Activated CD4-positive, alpha-beta T cell treated with anti-CD3 and anti-CD28 coated beads, Interleukin-2, amount 10 ng/mL, durations not matched to agents 7 days and 5 days (primary cell): ENCODE measurements at places on chromosomes 6 and 20.

GRCh38 chr6:7143476-7143974, 35.8 kb downstream of the RREB1 start:
- H3K36me3 ChIP-seq, result peaks cover 7% of the 10 kb centered on the region
- H3K4me3 ChIP-seq, result peak overlapping the region; percentile 26
- peak overlapping the region; percentile 28 for H3K27ac ChIP-seq
- H3K4me1 ChIP-seq, result peaks cover 73% of the 10 kb centered on the region

- peaks cover 32% of the 10 kb centered on the region for H3K4me1 ChIP-seq
- H3K4me3 ChIP-seq, result no peak overlapping the region
- H3K27me3 ChIP-seq, result peaks cover under 1% of the 10 kb centered on the region
Measured at GRCh38 chr6:83862776-83863471, 3.4 kb downstream of the CYB5R4 start.

DNA sequence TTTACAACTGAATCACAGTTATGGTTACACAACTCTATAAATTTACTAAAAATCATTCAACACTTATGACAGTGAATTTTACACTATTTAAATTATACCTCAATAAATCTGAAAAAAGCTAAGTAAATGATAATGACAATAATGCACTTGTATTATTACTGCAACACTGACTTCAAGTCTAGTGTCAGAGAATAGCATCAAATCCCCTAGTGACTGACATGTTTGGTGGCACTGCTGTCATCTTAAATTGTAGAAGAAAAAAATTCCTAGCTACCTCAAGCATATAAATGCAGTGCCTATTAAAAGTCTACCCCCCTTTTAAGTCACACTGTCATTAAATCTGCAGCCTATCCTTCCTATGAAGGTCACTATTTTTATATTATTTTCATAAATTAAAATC, 189.4 kb upstream of the RUNX2 start:
- peaks cover 8% of the 10 kb centered on the region for H3K4me1 ChIP-seq
- H3K27ac ChIP-seq, result no peak overlapping the region
- peaks cover 3% of the 10 kb centered on the region for H3K27me3 ChIP-seq
- H3K36me3 ChIP-seq, result peaks cover 23% of the 10 kb centered on the region
- no peak overlapping the region for H3K4me3 ChIP-seq
- no peak for DNase-seq

DNA sequence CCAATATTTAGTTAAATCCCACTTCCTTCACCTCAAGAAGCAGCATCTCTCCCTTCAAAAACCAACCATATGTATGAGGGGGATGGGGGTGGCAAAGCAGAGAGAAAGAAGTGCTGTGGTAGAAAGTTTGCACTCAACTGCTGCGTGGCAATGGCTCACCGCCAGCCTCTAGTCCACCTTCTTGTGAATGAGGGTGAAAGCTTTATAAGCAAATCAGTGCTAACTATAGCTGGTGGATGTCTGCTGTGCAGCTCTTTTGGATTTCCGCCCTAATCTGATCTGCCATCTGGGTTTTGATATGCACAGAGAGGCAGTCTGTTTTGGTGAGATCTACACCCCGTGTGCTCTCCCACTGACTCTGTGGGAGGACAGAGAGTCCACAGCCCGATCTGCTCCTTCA, 281.2 kb upstream of the SUPT3H start:
- H3K4me3 ChIP-seq, result no peak overlapping the region
- peak overlapping the region; percentile 71 for H3K27ac ChIP-seq
- DNase-seq, result peak; percentile 13
- peaks cover 11% of the 10 kb centered on the region for H3K36me3 ChIP-seq

- peaks cover 28% of the 10 kb centered on the region for H3K27me3 ChIP-seq
- no peak overlapping the region for H3K4me3 ChIP-seq
- H3K36me3 ChIP-seq, result no peaks in the 10 kb centered on the region
- no peak overlapping the region for H3K27ac ChIP-seq
Measured at GRCh38 chr6:16216501-16217155, 21.8 kb upstream of the GMPR start.

GRCh38 chr20:15191082-15191723, 853.8 kb upstream of the FLRT3 start:
- H3K4me3 ChIP-seq, result no peak overlapping the region
- DNase-seq, result no peak
- H3K27me3 ChIP-seq, result no peaks in the 10 kb centered on the region
- no peaks in the 10 kb centered on the region for H3K36me3 ChIP-seq
- no peak overlapping the region for H3K27ac ChIP-seq

DNA sequence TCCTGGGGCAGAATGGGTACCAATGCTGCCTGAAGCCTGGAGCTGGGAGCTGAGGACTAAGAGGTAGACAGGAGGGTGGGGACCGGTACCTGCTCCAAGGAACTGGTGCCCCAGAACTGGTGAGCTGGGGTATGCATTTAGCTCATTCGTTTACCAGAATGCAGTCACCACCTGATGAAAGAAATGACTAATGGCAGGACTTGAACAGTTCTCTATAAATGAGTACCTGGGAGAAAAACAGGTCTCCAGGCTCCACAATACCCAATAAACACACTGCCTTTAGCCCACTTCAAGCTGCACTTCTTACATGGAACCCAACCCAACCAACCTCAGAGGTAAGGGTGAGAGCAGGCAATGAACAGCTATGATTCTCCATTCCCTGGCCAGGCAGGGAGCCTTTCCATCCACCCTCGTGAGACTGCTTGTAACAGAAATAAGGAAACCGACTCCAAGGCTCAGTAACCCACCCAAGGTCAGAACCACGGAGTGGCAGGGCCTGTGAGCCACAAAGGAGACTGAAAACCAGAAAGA, 15.4 kb downstream of the FKBP1A start:
- peak overlapping the region; percentile 70 for H3K27ac ChIP-seq
- DNase-seq, result no peak

DNA sequence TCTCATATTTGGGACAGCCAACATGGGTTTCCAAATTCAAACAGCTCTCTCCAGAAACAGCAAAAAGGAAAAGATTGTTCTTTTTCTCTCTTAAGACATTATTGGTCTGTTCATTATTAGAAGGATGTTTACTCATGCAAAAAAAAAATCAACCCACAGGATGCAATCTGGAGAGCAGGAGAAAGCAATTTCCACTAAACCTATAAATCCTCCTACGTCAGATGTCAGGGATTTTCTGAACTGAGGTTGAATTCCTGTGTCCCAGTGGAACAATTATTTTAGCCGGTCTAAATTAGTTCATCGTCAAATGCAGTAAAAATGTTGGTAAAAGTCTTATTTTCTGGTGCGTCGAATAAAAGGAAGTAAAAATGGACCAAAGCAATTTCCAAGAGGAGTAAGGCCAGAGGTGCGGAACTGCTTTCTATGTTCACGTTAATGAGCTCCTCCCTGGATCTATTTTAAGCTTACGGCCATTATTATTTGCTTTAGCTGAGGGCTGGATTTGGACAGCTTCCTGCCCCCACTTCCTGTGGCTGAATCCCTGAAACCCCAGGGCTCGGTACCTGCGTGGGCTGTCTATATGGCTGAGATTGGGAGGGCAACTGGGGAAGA, at the start of gene GABRR1:
Gene GABRR1, minus strand, starts transcription at position 60 of the 612 bp plus-strand sequence. Its CDS starts 36 bp downstream, at position 24.
- H3K27me3 ChIP-seq, result peaks cover 38% of the 10 kb centered on the region
- H3K36me3 ChIP-seq, result no peaks in the 10 kb centered on the region
- no peaks in the 10 kb centered on the region for H3K4me1 ChIP-seq
- DNase-seq, result no peak

DNA sequence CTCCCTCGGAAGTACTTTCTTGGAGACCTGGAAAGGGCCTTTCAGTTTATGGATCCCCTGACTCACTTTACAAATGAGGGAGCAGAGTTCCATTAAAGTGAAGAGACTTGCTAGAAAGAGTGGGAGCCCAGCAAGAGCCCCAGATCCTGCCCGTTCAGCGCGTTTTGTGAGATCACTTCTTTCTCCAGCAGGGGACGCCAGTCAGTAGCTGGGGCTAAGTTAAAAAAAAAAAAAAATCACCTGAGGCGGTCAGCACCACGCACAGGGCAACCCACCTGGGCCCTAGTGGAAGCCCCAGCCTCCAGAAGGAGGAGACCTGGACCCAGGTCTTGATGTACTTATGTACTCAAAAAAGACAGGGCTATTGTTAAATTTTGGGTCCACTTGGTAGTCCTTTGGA, 274.5 kb upstream of the RNF24 start:
- H3K4me1 ChIP-seq, result no peaks in the 10 kb centered on the region
- H3K36me3 ChIP-seq, result no peaks in the 10 kb centered on the region
- no peak for DNase-seq
- peaks cover 3% of the 10 kb centered on the region for H3K27me3 ChIP-seq
- H3K4me3 ChIP-seq, result no peak overlapping the region

DNA sequence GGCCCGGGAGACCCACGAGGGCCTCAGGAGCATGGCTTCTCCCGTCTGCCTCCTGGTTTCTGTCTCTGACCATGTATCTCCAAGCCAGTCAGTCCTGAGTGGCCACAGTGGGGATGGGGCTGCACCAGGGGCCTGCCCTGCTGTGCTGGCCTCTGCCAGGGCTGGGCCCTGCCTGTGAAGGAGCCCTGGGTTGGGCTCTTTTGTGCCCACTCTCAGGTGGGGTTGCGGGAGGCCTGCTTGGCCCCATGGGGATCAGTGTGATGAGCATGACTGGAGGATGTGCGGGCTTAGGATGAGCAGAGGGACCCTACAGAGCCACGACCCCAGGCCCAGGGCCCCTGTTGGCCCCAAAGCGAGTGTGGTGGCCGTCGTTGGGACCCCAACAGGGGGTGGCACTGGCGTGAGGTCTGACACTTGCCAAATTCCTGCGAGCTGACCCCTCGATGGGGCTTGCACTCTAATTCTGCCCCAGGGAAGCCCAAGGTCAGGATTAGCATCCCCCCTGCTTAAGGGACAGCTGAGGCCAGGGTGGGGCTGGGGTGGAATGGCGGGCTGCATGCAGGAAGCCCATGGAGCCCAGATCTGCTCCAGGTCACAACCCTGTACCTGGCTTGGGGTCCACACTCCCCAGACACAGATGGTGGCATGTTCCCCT, 90.0 kb upstream of the BHLHE23 start:
- H3K4me1 ChIP-seq, result peaks cover 3% of the 10 kb centered on the region
- no peaks in the 10 kb centered on the region for H3K27me3 ChIP-seq
- no peaks in the 10 kb centered on the region for H3K36me3 ChIP-seq
- H3K4me3 ChIP-seq, result no peak overlapping the region

GRCh38 chr6:46367354-46368168, 123.7 kb downstream of the RCAN2 start:
- no peak overlapping the region for H3K4me3 ChIP-seq
- H3K4me1 ChIP-seq, result no peaks in the 10 kb centered on the region
- H3K36me3 ChIP-seq, result no peaks in the 10 kb centered on the region
- peaks cover 15% of the 10 kb centered on the region for H3K27me3 ChIP-seq
- H3K27ac ChIP-seq, result no peak overlapping the region

- H3K36me3 ChIP-seq, result peaks cover 6% of the 10 kb centered on the region
- peak; percentile 22 for DNase-seq
- H3K27me3 ChIP-seq, result peaks cover 7% of the 10 kb centered on the region
- H3K27ac ChIP-seq, result peak overlapping the region; percentile 88
Measured at GRCh38 chr6:157982563-157983405, 1.1 kb downstream of the SYNJ2 start.

DNA sequence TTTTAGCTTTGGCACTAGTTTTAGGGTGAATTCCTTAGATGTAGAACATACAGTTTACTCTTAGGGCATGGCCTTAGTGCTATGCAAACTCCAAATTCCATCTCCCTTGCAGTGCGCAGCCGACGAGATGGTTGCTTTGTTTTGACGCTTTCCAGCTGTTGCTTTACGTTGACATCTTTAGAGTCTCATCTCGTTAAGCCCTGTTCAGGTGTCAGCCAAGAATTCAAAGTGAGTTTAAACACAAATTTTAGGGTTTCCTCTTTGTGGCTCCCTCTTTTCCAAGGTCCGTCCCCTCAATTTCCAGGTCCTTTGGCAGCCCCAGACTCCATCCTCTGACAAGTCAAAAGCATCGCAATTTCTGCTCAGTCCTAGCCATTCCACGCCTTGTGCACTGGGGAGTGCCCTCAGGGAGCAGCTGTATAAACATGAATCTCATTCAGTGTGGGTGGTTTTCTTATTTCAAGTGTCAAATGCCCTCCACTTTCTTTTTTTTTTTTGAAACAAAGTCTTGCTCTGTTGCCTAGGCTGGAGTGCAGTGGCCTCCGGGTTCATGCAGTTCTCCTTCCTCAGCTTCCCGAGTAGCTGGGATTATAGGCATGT, 14.1 kb upstream of the MAK start:
- H3K27ac ChIP-seq, result no peak overlapping the region
- H3K36me3 ChIP-seq, result no peaks in the 10 kb centered on the region
- H3K27me3 ChIP-seq, result peaks cover 10% of the 10 kb centered on the region
- DNase-seq, result no peak
- no peaks in the 10 kb centered on the region for H3K4me1 ChIP-seq
- H3K4me3 ChIP-seq, result no peak overlapping the region

GRCh38 chr6:82842721-82843120, 222.9 kb downstream of the UBE3D start:
- H3K4me1 ChIP-seq, result no peaks in the 10 kb centered on the region
- H3K4me3 ChIP-seq, result no peak overlapping the region
- DNase-seq, result no peak

GRCh38 chr6:10535193-10535592, 14.0 kb downstream of the GCNT2 start:
- peaks cover 33% of the 10 kb centered on the region for H3K36me3 ChIP-seq
- no peaks in the 10 kb centered on the region for H3K27me3 ChIP-seq
- H3K4me1 ChIP-seq, result peaks cover 43% of the 10 kb centered on the region
- DNase-seq, result no peak
- H3K4me3 ChIP-seq, result no peak overlapping the region

DNA sequence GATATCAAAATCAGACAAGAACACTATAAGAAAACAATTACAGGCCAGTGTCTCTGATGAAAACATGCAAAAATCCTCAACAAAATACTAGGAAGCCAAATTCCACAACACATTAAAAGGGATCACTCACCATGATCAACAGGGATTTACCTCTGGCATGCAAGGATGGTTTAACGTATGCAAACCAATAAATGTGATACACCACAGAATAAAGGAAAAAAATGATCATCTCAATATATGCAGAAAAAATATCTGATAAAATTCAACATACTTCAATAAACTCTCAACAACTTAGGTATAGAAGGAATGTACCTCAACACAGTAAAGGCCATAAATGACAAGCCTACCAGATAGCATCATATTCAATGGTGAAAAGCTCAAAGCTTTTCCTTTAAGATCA, 66.6 kb downstream of the SHPRH start:
- H3K27me3 ChIP-seq, result no peaks in the 10 kb centered on the region
- peaks cover 60% of the 10 kb centered on the region for H3K36me3 ChIP-seq
- H3K27ac ChIP-seq, result no peak overlapping the region
- no peaks in the 10 kb centered on the region for H3K4me1 ChIP-seq
- DNase-seq, result no peak
